ENCODE measurements at places on chromosomes 2 and 18.

GRCh38 chr18:40577239-40577980 lies 1377.6 kb upstream of the PIK3C3 start:
- DNase-seq, result no peak

GRCh38 chr2:107633580-107634147 lies 193.0 kb upstream of the RGPD4 start:
- peak; percentile 7 for DNase-seq

DNA sequence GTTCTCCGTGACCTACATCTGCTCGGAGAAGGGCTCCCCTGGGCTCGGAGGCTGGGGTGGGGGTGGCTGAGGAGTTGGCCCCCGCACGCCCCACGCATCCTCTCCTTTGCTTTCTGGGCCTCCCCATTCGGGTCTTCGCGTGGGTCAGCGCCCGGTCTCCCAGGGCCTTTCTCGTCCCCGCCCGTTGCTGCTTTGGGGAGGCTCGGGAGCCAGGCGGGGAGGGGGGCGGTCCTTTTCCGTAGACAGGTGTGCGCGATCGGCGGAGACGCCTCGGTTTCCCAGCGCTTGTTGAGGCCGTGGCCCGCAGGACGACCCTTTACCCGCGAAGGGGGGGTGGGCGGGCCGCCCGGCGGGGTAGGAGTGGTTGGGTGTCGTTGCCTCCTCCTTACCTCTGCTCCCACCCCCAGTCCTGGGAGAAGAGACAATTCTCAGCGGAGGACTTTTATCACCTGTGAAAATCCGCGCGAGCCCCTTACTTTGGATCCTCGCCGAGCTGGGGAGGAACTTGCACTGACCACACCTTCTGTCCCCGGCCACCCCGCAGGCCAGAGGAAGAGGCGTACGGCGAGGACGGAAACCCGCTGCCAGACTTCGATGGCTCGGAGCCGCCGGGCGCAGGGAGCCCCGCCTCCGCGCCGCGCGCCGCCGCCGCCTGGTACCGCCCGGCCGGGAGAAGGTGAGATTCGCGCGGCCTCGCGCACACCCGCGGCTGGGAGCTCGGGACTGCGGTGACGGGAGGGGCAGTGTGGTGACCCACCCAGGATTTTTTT lies 2.6 kb downstream of the ADCYAP1 start:
- DNase-seq, result peak; percentile 3

- no peak for DNase-seq
Measured at GRCh38 chr2:127651971-127652550, 6.1 kb downstream of the GPR17 start.

DNA sequence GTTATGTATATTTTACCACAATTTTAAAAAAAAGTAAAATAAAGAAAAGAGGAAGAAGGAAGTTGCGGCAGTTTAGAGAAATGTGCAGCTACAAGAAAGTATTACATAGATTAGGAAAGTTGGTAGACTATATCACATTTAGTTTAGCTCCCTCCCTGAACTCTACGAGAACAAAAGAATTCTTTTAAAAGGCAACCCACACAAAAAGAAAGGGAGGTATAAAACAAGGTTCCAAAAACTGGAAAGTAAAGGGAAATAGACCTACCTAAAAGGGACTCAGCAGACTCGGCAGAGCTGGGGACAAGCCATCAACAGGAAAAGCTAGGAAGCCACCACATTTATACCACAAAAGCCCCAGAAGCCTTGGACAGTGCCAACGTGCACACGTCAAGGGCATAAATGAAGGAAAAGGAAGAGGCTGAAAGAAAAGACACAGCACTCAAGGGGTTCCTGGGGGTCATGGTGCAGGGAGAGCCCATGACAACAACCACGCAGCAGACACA lies 9.1 kb downstream of the TMEM127 start:
- DNase-seq, result no peak

DNA sequence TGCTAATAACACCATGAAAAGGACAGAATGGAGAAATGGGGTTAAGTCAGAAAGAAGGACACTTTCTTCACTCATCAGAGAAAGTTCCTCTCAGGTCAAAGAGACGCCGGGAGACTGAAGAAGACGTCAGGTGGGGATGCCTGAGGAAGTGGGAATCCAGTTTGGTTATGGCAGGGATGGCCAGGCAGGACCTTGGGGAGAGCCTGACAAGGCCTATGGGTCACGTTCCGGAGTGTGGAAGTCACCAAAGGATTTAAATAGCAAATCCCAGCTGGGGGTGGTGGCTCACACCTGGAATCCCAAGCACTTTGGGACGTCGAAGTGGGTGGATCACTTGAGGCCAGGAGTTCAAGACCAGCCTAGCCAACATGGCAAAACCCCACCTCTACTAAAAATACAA lies 432.7 kb upstream of the SMIM21 start:
- no peak for DNase-seq

GRCh38 chr2:23695214-23695889 lies 231.6 kb downstream of the ATAD2B start:
- DNase-seq, result no peak

DNA sequence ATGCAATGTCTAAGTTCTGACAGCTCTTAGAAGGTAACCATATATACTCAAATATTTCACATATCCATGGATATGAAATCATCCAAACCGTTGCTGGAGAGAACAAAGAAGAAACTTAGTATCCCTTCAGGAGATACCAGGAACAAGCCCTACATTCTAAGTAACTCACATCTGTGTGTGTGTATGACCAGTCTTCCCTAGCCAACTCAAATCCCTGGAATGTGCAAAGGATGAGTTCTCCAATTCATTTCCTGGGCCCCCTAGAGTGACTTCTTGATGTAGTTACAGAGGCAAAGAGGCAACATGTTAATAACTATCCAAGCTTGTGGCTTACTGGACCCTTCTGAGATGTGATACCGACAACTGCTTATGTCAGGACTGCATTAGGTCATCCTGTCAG lies 20.1 kb downstream of the TPGS2 start:
- no peak for DNase-seq

DNA sequence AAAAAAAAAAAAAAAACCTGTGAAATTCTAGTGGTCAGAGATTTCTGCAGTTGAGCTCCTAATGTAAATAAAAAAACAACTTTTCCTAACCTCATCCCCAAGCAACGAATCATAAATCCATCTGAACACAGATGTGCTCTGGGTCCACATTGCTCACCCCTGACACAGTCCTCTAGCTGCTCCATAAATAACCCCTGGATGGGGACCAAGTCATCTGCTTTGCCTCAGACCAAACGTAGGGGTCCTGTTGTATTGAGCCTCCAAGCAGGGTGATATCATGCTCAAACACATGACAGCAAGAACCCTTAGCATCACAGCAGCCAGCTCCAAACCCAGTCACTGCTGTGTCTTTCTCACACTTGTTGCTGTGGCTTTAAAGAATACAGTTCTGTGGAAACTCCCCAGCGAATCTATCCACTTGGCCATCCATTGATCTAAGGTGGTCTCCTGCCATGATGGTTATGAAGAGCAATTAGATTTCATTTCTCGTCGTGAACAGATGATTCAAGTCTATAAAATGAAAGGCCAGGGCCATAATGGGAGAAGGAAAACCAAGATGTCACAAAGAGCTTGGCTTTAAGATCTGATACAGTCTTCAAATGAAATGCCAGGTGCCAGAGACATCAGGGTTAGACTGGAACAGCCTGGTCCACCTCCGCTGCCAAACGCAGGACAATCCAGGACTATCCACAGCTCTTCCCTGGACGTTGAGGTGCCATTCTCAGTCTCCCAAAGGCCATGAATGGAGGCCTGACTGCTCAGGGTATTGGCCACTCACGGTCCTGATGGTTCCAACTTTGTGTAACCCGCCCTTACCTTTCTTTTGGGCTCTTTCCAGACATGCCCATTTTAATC lies 39.0 kb downstream of the TBC1D8 start:
- DNase-seq, result no peak

DNA sequence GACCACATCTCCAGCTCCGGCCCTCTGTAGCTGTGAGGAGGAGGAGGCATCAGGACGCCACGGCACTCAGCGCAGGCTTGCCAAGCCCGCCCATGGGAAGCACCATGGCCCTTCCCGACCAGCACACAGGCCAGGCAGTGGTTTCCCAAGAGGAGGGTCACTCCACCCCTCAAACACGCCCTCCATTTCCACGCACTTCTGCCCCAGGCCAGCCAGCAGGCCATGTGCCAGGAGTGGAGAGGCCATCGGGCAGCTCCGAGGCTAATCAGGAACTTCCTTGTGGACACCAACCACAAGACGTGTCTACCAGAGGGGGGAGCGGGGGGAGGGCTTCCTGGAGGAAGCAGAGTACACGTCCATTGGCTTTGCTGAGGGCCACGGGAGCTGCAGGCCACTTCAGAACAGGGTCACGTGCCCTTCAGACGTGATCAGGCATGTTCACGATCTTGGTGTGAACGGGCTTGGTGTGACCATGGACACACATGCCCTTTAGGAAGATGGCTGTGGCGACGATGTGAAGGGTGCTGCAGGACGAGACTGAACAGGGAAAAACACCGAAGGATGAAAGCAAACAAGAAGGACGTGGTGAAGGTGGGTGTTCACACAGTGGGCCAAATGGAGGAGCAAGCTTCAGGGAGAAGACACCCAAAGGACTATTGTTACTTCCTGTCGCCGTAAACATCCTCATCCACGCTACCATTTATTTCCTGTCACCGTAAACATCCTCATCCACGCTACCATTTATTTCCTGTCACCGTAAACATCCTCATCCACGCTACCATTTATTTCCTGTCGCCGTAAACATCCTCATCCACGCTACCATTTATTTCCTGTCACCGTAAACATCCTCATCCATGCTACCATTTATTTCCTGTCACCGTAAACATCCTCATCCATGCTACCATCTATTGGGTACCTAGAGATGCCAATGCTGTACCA lies 6.5 kb upstream of the MTERF4 start:
- DNase-seq, result peak; percentile 24

DNA sequence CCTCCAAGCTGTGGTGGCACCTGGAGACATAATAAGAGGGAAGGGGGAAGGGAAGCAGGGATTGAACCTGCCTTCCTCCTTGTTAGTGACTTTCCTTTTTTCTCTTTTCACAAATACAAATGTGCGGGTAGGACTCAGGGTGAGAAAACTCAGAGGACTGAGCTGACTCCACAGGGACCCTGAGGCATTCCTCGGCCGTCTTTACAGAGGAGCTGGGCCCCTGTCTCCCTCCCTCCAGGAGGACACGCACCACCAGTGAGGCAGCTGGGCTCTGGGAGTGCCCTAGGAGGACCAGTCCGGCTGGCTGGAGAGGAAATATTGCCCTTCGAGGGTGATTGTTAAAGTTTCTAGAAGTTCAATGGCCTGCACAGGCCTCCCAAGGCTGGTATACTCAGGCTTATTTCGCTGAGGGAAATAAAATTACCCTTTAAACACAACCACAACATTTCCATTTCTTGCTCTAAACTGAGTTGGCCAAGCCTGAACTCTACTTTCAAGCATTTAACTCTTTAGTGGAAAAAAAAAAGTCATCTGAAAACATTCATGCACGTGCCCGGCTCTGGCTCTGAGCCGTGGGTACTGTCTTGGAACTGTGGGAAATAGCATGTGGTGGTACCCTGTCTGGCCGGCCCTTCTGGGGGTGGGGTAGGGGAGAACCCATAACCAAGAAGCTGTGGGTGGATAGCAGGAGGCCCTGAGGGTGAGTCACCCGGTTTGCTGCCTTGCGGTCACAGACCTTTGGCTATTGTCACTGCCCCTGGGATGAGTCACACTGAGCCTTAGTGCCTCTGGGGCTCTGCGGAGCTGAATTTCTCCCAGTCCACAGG lies 116.0 kb downstream of the COPS8 start:
- DNase-seq, result no peak

DNA sequence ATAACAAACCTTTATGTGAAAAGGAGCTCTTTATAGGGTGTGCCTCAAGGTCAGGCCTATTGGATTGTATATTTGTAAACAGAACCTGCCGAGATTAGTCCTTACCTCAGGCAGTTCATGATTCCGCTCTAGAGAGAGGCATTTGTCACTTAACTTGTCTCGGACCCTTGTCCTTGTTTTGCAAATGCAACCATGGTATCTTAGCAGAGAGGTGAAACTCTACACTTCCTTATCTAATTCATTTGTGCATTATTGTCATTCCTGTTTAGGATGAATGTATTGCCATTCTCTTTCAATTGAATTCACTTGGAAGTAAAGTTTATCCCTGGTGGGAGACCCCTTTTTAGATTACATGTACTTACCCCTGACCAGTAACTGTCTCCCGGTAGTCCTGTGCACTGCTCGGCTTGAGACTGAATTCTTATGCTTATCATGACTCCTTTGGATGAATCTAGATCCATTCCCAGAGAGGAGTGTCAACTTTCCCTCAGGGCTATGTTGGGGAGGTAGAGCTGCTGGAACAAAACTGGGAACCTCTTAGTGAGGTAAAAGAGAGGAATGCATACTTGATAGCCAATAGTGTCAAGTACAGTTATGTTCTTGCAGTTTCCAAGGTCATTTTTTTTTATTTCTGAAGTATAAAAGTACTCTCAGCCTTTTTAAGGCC lies 46.6 kb downstream of the SGPP2 start:
- DNase-seq, result no peak

GRCh38 chr2:2573658-2574293 lies 242.7 kb upstream of the MYT1L start:
- peak; percentile 2 for DNase-seq

DNA sequence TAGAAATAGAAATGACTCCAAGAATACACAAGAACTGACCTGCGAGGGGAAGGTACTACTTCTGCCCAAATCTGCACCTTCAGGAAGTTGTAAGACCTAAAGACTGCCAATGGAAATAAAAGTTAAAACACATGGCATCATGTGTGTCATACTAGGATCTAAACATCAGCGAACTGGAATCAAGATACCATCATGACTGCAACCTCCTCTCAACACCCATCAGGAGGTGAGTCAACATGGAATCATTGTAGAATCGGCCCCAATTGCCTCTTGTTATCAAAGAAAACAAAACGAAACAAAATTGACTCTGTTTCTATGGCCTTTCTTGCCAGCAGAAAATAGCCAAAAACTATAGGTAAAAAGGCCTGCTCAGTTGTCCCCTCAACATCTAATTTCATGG lies 15.1 kb downstream of the RDH14 start:
- DNase-seq, result no peak

DNA sequence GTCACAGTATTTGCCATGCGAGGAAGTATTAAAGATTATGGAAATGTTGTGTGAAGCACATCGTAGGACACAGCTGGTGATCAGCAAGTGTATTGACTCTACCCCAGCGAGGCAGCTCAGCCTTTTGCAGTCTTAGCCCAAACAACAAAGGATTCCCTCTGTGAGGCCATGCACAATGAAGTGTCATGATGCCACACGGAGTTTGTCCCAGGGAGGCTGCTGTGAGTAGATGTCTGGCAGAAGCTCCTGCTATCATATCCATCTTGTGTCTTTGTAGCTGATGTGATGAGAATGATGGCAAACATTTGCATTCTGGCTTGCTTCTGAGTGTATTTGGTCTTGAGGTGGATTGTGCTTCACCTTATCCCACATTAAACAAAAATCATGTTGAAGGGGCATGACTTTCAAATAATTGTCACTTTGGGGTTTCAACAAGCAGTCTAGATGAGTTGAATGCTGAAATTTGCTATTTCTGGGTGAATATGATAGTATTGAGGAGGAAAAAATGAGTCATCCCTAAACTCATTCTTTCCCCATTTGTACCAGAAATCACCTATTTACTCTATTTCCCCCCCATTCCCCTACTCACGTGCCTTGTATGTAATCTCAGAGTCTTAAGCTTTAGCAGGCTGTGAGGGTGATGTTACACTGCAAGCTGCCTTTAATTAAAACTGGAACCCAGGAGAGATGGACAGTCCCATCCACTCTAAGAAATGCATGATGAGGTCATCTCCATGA lies 273.5 kb downstream of the RNF144A start:
- DNase-seq, result peak; percentile 4
